ENCODE measurements at places on chromosomes 6 and 20.

DNA sequence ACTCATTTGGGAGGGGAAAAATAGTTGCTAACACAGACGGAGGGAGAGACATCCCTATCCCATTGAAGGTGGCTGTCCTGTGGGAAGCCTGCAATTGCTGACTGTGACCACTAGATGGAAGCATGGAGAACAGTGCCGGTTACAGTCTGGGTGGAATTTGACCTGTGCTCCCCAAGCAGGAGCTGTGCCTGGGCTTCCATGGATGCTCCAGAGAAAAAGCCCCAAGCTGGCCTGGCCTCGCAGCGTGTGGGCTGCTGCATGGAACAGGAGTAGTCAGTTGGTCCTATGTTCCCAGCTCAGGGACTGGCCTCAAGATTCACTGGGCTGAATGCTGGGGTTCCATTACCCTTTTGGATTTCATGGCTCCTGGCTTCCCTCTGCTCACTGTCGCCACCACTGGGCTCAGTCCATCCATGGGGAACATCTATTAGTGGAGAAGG, 116.3 kb upstream of the CHD6 start:
- DNase-seq, result peak; percentile 79

- DNase-seq, result no peak
Measured at GRCh38 chr20:61099806-61100205, 152.3 kb upstream of the CDH4 start.

DNA sequence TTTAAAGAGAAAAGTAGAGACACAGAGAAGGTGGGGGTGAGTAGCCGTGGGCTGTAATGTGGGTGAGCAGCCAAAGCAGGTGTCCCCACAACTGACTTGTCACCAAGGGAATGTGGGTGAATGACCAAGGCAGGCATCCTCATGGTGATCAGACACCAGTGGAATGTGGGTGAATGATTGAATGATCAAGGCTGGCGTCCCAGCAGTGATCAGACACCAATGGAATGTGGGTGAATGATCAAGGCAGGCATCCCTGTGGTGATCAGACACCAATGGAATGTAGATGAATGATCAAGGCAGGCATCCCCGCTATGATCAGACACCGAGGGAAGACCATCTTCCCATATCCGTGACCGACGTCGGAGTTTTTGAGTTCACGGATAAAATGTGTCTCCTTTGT, 49.8 kb upstream of the OR14J1 start:
- no peak for DNase-seq

DNA sequence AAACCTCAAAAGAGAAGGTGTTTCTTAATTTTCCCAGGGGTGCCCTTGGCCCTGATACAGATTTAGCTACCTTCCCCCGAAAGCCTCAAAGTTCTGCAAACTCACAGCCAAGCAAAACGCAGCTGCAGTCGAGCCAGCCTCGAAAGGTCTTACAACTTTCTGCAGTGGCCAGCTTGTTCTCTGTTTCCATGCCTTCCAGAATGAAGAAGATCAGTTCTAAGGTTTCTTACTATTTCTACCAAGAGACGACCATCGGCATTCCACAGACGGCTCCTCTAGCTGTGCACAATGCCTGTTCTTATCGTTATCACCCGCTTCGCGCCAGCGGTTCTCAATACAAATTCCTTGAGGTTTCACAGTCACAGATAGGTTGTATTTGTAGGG, 28.5 kb upstream of the CCR6 start:
- no peak for DNase-seq

- DNase-seq, result peak; percentile 36
Measured at GRCh38 chr6:8707956-8708772, 272.8 kb upstream of the SLC35B3 start.

DNA sequence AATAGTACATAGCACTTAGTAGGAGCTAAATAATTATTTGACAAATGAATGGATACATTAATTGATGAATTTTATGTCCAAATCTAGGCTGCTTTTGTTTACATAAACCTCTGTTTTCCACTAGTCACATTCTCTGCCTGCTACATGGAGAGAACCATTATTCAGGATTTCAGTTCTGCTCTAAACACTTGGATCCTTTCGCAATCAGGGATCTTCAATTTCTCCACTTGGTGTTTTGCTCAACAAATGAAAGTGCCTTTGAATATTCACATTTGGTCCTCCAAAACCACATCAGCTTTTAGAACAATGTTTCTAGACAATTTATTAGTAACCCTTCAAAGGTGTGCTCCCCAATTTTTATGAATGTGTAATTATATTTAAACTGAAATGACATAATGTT, 30.6 kb upstream of the HLA-DQB1 start:
- no peak for DNase-seq

DNA sequence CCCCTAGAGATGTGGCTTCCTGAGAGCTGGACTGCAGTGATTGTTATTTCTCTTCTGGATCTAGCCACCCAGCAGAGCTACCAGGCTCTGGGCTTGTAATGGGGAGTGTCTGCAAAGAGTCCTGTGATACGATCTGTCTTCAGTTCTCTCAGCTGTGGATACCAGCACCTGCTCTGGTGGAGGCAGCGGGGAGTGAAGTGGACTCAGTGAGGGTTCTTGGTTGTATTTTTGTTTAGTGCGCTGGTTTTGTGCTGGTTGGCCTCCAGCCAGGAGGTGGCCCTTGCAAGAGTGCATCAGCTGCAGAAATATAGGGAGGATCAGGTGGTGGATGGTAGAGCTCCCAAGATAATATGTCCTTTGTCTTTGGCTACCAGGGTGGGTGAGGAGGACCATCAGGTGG, 33.7 kb downstream of the PAX1 start:
- no peak for DNase-seq

DNA sequence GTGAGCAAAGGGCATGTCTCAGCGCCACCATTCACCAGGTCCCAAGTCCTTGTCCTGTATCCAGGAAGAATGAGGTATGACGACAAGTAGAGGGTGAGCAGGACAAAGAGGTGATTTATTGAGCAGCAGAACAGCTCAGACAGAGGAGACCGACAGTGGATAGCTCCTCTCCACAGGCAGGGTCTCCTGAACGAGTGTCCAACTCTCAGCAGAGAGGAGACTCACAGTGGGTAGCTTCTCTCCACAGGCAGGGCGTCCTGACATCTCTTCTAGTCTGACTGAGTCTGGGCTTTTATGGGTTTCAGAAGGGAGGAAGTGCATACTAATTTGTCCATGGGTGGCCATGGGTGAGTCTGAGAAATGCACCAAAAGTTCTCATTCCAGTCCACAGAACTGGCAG, 204.7 kb downstream of the ANKRD60 start:
- DNase-seq, result no peak

DNA sequence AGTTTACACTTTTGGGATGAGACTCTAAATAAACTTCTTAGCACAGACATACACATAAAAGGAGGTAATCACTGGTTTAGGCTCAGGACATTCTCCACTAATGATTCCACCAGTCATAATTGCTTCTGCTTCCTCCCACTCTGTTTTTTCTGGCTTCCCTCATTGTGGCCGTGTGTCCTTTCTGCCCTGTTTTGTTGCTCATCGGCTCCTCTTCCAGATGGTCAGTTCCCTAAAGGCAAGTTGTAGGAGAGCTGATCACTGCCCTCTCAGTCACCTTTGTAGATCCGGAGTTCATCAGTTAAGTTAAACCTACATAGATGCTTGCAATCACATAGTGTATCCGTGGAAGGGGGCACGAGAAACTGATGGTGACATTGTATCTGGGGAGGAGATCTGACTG, 200.5 kb upstream of the ARG1 start:
- no peak for DNase-seq

- DNase-seq, result no peak
Measured at GRCh38 chr6:12353731-12354130, 63.6 kb downstream of the EDN1 start.

DNA sequence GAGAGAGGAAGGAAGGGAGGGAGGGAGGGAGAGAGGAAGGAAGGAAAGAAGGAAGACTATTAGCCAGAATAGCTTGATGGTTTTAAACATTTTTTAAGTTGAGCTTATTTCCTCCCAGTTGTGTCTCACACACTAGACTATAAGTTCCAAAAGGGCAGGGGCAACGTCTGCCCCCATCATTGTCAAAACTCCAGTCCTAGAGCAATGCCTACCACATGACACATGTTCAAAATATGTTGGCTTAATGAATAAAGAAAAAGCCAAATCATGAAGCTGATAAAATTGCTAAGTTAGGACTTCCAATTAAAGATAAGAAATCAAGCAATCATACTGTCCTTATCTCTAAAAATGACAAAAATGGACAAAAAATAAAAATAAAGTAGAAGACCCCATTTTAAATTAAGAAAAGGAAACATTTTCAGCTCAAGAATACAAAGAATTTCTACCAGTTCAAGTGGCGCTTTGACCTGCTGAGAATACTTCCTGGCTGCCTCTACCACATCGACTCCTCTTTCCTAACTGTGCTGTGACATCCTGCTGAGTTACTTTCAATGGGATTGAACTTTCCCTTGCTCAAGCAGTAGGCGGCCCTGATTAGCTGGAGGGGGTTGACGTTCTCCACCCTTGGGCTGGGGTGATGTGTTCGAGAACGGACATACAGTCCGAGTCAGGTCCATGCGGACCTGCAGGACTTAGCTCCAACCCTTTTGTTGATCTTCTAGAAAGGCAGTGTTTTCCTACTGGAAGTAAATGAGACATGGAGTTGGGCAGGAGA, 283.9 kb upstream of the FOXQ1 start:
- DNase-seq, result no peak

DNA sequence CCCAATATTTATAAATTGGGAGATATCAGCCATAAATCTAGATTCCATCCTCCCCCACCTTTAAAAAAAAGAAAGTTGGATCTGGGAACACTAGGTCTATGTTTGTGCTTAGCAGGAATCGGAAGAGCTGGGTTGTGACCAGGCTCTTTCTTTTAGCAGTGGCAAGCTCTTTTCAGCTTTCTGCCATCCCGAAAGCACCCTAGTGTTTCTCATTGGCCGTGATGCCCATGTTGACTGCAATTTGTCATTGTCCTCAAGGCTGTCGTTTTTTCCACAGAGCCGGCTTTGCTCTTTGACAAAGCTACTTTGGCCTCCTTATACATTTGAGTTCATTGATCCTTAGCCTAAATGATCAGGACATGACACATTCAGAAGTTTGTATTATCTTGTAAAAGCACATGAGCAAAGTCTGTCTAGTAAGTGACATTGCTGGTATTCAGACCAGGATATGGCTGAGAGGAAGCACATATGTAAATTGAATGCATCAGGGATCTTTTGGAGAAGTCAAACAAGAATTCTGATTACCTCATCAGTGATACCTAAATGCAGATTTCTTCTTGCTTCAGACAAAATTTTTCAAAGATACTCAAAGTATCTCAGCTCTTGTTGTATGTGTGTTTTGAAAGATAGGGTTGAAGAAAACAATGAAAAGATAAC, 50.1 kb downstream of the CARMIL1 start:
- DNase-seq, result no peak

All from HTR-8/SVneo (cell line).